ENCODE measurements at places on chromosomes 1 and 21.

- DNase-seq, result no peak
- H3K4me3 ChIP-seq, result no peak overlapping the region
- no peaks in the 10 kb centered on the region for H3K4me1 ChIP-seq
- H3K27me3 ChIP-seq, result no peaks in the 10 kb centered on the region
- no peaks in the 10 kb centered on the region for H3K36me3 ChIP-seq
Measured at GRCh38 chr1:199312626-199313025, 673.8 kb downstream of the PTPRC start.

DNA sequence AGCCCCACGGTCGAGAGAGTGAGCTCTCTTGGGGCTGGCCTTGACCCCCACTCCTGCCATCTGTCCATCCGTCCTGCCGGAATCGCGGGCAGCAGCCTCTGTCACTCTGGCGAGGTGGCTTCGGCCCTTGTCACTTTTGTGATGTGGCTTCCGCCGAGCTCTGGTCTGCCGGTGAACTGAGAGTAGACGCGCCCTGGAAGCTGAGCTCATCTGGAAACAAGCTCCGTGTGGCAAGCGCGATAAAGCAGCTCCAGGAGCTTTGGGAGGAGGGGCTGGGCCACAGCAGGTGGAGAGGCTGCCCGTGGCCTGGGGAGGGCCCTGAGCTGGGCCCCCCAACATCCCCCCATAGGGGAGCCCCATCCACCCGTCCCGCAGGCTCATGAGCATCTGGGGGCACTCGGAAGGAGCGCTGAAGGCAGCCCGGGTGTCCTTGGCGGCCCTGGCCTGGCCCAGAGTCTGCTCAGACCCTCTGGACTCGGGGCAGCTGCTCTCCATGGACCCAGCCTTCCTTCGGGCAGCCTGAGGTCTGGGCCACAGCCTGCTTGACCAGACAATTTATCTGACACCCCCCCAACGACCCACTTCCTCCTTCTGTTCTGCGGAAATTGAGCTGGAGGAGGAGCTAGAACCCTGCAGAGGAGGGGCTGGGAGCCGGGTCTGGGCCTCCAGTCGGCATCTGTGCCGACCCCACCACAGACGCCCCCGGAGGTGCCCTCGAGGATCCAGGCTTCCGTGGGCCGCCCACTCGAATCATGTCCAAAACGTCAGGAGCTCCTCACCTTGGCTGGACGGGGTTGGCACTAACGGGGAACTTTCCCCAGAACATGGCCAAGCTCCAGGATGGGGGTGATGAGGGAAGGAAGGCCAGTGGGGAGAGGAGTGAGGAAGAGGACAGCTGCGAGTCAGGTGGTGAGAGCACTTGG is 59.1 kb downstream of the SLC19A1 start:
- peaks cover 55% of the 10 kb centered on the region for H3K36me3 ChIP-seq
- no peak overlapping the region for H3K4me3 ChIP-seq
- peaks cover 2% of the 10 kb centered on the region for H3K4me1 ChIP-seq
- DNase-seq, result no peak
- H3K27ac ChIP-seq, result no peak overlapping the region

- H3K27me3 ChIP-seq, result no peaks in the 10 kb centered on the region
- H3K4me1 ChIP-seq, result peaks cover 3% of the 10 kb centered on the region
- no peak for DNase-seq
- H3K4me3 ChIP-seq, result no peak overlapping the region
Measured at GRCh38 chr1:113855630-113856400, 15.7 kb downstream of the PTPN22 start.

GRCh38 chr1:92958203-92958970 is 2.9 kb downstream of the DIPK1A start:
- H3K4me3 ChIP-seq, result no peak overlapping the region
- no peaks in the 10 kb centered on the region for H3K36me3 ChIP-seq

DNA sequence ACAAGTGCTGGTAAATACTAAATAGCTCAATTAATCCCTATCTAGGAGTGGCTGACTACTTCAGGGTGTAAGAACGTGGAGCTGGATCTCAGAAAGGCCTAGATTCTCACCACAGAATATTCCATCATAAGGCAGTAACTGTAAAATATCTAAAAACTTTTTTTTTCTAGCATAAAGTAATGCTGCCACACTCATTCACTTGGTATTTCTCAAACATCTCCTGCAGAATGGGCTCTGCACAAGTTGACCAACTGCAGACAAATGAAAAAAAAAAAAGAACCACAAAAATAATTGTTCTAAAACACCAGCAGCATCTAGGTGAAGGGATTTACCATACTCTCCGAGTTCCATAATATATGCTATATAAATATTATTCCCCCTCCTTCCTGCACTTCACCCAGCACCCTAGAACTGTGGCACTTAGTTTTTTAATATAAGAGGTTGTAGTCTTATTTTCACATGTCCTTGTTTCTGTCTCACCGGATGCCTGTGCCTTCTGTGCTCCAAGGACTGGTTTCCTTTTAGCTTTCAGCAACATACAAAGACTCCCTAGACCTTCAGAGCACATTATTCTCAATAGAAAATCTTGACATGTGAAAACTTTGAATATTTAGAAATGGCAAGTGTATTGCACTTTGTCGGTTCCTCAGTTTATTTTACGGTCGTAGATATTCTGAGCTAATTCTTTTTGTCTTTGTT is 8.9 kb downstream of the VSIG8 start:
- no peaks in the 10 kb centered on the region for H3K36me3 ChIP-seq
- peak overlapping the region; percentile 67 for H3K4me3 ChIP-seq
- peaks cover 31% of the 10 kb centered on the region for H3K4me1 ChIP-seq
- no peak for DNase-seq
- no peaks in the 10 kb centered on the region for H3K27me3 ChIP-seq
- H3K27ac ChIP-seq, result peak overlapping the region; percentile 95

DNA sequence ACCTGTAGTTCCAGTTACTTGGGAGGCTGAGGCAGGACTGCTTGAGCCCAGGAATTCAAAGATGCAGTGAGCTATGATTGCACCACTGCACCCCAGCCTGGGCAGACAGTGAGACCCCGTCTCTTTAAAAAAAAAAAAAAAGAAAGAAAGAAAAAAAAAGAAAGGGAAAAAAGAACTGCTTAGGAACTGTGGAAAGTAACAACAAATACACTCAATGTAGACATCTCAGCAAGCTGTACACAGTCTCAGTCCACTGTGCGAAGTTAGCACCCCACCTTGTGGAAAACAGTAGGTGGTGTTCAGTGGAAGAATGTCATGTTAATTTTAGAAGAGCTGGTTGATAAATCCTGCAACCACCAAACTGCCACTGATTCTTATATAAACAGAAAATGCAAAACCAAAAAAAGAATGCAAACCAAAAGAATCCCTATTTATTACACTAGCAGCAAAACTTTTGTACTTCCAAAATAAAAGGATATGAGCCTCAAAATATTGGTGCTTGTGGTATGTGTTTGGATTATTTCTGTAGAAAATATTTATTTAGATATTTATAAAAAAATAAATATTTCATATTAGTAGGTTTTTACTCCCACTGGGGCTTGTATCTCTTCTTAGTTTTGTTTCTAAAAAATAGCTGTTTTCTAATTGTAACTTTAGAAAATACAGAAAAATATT is 31.1 kb downstream of the ALG14 start:
- H3K4me3 ChIP-seq, result peak overlapping the region; percentile 15
- H3K4me1 ChIP-seq, result peaks cover 20% of the 10 kb centered on the region
- H3K27ac ChIP-seq, result peak overlapping the region; percentile 75
- H3K27me3 ChIP-seq, result no peaks in the 10 kb centered on the region

DNA sequence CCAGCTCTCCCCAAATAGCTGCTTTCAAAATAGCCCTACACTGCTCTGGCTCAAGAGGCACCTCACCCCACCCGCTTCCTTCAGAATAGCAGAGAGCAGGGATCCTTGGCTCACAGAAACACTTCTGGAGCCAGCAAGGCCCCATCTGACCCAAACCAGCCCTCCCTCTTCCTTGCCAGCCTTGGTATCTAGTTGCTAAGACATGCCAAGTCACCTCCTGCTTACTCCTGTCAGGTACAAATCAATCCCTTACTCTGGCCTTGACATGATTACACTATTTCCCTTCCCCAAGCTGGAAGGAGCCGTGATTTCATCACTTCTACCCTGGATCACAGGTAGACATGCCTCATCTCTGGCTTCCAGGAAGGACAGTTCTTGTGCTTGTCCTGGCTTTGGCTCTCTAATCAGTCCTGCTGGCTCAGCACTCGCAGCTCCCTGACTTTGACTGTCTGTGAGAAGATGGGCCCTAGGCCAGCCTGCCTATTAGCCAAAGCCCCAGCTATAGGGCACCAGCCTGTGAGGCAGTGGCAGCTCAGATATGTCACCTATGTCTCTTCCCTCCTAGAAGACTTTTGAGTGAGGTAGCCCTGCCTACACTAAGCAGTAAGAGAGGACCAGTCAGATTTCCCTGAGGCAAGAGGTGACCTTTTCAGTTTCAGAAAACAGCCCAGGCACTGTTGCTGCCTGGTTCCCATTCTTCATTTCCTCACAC is 8.9 kb upstream of the MUTYH start:
- H3K36me3 ChIP-seq, result peaks cover 37% of the 10 kb centered on the region
- peaks cover 20% of the 10 kb centered on the region for H3K4me1 ChIP-seq
- H3K27ac ChIP-seq, result peak overlapping the region; percentile 66
- no peak for DNase-seq
- H3K4me3 ChIP-seq, result no peak overlapping the region

DNA sequence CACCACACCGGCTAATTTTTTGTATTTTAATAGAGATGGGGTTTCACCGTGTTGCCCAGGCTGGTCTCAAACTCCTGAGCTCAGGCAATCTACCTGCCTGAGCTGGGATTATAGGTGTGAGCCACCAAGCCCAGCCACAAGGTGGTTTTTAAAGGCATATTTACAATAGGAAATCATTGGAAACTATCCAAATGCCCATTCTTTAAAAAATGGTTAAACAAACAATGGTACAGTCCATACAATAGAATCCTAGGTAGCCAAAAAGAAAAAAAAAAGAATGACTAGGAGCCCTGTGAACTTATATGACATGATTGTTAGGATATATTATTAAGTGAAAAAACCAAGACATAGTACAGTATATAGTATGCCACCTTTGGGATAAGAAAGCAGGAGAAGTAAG is 5.3 kb downstream of the ATP2B4 start:
- H3K4me3 ChIP-seq, result no peak overlapping the region
- H3K36me3 ChIP-seq, result peaks cover 7% of the 10 kb centered on the region
- peaks cover 57% of the 10 kb centered on the region for H3K4me1 ChIP-seq
- no peak overlapping the region for H3K27ac ChIP-seq
